ENCODE measurements at places on chromosomes 2 and 18.

GRCh38 chr2:221458578-221458977 lies 113.5 kb downstream of the EPHA4 start:
- no peak for ATAC-seq

GRCh38 chr2:176747506-176747905 lies 465.1 kb upstream of the HNRNPA3 start:
- no peak for ATAC-seq

DNA sequence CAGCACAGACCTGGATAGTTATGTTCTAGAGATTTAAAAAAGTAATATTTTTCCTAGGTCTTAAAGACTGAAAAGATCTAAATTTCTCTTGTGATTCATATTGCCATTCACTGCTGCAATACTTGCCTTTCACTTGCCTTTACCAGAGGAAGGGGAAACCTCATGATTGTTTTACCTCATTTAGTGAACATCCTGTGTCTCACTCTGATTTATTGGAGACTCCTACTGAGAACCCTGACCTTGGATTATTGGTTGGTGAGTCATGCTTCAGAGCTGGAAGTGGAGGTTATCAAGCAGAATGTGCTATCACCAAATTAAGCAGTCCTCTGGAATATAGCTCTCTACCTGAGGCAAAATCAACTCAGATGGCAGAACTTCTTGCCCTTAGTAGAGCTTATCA lies 500.5 kb downstream of the TSN start:
- ATAC-seq = peak; percentile 91

- no peak for ATAC-seq
These were observed 45.4 kb downstream of the ODC1 start for GRCh38 chr2:10402653-10403215.

- ATAC-seq = no peak
These were observed 180.5 kb downstream of the AGPS start for GRCh38 chr2:177573120-177573519.

GRCh38 chr2:239811806-239812560 lies 213.2 kb downstream of the NDUFA10 start:
- no peak for ATAC-seq

DNA sequence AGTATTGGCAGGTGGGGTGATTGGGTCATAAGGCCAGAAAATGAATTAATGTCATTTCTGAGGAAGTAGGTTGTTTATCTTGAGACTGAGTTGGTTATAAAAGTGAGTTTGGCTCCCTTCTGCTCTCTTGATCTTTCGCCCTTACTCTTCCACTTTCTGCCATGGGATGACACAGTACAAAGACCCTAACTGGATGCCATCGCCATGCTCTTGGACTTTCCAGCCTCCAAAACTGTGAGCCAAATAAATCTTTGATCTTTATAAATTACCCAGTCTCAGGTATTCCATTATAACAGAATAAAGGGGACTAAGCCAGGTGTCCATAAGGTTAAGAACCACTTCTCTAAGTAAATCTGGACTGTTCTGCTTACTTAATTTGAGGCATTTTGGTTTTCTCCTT lies 44.4 kb downstream of the MAP4K3 start:
- ATAC-seq = no peak

DNA sequence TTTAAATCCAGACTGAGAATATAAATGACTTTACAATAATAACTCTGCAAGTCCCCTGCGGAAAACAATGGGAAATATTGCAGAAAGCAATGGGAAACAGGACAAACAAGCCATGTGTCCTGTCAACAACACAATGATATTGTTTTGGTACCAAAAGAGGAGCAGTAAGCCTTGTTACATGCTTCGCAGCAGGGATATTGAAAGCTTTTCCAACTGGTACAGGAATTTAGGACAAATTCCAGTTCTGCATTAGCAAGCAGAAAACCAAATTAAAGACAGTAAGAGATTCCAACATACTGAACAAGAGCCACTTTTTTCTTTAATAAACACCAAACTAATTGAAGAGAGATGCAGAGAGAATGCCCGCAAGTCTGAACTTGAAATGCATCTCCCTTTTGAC lies 30.0 kb downstream of the FRZB start:
- ATAC-seq = no peak

GRCh38 chr2:197777823-197778407 lies 7.2 kb downstream of the BOLL start:
- no peak for ATAC-seq

DNA sequence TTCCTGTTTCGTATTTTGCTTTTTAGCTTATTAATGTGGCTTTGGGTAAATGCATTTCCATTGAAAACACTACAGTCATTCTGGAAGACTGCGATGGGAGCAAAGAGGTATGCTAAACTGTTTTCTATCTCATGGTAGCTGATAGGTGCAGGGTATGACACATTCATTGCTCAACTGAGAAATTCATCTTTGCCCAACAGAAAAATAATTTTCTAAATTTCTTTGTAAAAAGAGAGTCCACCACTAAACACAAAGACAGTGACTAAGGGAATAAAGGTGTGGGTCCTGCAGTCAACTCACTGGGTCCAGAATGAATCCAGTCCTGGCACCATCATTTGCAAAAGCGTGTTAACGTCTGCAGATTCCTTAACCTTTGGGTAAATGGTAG lies 19.9 kb downstream of the ERMN start:
- ATAC-seq = no peak

DNA sequence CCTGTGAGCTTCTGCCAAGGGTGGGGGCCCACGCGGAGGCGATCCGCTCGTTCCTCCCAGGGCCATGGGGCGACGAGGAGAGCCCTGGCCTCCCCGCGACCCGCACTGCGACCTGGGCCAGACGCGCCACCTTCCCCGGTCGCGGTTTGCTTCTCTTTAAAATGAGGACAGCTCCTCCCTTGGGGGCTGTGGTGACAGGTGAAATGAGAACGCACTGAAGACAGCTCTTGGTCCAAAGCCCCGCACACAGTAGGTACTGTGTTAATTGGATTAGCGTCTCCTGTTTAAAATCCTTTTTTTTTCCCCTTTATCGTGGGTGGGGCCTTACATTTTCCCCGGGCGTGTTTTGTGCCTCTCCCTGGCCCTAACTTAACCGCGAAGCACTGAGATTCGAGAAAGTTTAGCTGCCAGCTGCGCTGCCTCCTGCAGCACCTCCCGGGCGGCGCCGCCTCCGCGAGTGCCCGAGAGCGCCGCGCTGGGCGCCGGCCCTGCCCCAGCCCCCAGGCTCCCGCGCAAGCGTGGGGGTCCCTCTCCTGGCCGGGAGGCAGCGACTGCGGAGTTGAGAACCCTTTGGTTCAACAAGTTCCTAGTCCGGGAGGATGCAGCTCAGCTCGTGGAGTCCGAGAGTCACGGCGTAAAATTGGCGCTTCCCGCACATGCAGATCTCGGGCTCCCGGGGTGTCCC lies 1.1 kb downstream of the HPCAL1 start:
- ATAC-seq = peak; percentile 65

GRCh38 chr2:166031054-166031453 lies 77.5 kb upstream of the TTC21B start:
- ATAC-seq = no peak

DNA sequence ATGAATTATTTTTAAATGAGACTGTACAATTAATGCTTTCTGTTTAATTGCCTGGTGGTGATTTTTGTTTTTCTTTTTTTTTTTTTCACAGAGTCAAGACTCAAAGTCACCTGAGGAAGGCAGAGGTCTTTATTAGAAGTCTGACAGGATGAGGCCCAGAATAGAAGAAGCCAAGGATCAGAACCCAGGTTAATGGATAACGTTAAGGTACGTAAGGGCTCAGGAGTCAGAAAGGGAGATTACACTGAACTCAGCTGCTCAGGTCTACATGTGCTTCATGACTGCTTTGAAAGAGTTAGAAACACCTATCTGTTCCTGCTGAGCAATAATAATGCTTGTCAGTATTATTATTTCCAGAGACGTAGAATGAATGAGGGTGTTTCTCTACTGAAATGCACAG lies 196.5 kb downstream of the LRATD1 start:
- no peak for ATAC-seq

DNA sequence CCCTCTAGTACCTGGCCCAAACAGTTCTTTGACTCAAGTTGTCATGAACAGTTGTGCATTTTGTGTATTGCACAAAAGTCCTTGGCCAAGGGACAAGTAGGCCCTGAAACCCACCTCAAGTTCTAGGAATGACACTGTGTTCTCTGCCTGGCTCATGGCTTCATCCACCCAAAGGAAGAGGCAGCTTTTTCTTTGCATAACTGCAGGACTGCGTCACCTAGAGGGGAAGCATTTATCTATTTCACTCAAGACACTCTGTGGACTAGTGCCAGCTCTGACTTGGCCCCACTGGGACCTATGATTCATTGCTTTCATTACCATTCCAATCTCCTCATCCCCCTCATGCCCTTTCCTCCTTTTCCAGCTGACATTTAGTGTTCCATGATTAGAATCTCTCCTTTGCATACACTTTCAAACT lies 119.3 kb upstream of the SIX2 start:
- ATAC-seq = peak; percentile 50

DNA sequence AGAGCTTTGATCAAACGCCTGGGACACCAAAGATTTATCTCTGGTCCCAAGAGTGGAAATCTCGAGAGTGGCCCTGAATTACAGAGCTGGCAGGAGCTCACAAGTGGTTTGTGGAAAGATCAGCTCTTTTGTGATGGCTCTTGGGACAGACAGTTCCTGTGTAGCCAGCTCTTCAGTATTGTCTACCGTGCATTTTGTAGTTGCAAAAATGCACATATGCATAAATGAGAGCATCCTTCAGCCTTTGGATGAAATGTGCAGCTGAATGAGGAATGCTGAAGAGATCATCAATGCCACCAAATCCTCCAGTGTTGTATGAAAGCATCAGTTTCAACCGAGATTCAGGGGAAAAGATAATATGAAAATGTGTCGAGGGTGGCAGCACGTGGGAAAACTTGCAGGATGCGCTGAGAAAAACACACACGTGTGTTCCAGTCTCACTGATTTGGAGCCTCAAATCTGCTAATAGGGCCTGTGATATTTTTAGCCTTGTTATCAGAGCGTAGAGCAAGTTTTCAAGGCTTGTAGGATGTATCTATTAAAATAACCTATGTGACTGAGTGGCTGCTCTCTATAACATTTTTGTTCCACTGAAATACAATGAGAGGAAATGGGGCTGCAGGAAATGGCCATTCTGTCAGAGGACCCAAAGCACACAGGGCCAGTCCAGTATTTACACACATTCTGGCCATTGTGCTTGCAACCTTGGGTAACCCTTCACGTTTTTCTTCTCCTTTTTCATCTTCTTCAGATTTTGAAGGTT lies 138.7 kb downstream of the PRKCE start:
- no peak for ATAC-seq

GRCh38 chr2:16021611-16022363 lies 81.4 kb downstream of the MYCN start:
- ATAC-seq = no peak

GRCh38 chr2:240894006-240894405 lies 1.9 kb downstream of the MAB21L4 start:
- no peak for ATAC-seq

DNA sequence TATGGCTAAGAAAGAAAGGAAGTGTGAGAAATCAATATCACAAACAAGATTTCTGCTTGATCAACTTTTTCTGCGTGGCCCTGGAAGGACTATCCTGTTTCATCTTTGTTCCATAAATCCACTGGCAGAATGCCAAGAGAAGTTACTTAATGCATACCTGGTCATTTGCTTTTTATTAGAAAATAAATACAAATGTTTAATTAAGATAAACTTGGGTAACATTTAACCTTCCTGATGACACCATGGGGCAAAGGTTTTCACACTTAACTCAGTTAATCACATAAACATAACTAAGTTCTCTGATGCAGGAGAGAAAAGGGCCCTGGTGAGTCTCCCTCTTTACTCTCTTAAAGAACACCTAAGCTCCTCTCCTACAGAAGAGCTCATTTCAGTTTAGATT lies 203.3 kb downstream of the AFF3 start:
- ATAC-seq = no peak

DNA sequence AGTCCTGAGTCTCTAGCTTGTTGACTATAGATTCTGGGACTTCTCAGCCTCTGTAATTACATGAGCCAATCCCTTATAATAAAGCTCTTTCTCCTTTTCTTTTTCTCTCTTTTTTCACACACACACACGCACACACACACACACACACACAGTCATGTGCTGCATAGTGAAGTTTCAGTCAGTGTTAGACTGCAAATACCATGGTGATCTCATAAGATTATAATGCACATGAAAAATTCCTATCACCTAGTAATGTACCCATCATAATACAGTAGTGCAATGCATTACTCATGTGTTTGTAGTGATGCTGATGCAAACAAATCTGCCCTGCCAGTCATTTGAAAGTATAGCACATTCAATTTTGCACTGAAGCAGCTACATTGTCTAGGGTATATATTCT lies 558.2 kb downstream of the SUCLG1 start:
- ATAC-seq = peak; percentile 98

DNA sequence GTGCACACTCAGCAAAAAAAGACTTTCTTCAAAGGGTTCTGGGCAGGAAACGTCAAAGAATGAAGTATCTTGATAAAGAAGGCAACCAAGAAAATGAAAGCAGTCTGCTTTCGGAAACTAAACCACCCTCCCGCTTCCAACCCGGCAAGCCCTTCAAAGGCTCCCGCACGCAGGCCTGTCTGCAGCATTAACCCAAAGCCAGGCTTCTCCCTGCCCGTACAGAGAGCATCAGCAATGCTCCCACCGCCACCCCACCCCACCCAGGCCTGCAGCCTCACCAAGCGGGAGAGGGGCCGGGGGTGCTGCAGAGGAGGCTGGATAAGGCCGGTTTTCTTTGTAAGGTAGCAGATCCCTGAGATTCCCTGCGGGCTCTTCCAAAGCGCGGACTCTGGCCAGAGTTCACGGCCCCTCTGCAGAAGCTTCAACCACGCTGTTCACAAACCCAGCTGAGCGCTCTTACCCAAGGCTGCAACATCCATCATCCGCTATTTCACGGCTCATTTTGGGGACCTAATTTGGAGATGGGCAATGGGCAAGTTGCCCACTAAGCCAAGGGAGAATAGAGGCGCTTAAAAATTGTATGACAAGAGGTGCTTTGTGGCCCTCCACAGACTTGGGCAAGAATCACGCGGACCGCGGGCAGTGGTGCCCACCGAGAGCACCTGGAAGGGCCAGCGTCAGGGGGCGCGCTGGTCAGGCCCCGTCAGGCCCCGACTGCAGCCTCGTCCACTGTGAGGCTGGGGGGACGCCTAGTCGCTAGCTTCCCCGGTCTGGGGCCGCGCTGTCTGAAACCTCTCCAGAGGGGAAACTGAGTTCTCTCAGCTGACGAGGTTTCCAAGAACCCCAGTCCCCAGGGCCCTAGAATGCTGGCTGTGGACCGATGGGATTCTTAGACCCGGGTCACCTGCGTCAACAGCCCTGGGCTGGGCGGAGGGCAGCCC lies 225.4 kb upstream of the ID2 start:
- peak; percentile 88 for ATAC-seq
